ENCODE measurements at places on chromosomes 12 and 14.

DNA sequence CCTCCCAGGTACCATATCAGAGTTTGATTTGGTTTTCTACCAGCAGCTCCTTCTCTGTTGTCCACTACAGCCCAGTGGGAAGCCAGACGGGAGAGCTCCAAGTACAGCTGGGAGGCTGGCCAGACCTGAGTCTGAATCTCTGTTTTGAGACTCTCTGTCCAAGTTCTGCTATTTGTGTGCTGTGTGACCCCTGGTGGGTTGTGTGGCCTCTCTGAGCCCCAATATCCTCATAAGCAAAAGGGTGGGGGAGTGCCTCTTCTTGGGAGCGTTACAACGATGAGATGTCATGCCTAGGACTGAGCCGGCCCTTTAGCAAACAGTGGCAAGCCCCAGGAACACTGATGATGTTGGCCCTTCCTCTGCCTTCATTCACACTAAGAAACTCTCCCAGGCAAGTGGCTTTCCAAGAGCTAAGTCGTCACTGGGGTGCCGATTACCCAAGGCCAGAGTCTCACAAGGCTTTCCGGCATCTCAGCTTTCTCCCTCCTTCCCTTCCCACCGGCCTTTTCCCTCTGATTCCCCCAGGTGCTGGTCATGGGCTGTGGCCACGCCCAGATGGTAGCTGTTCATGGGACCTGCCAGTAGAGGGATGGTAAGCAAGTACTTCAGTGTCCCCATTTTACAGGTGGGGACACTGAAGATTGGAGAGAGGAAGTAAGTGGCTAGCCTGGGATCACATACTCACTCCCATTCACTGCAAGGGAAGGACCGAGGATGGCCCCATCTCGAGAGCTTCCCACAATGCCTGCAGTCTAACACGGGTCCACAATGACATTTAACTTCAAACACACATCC, 47.7 kb downstream of the BCL11B start:
- DNase-seq, result no peak

- DNase-seq, result no peak
Measured at GRCh38 chr12:56087220-56087619, 7.3 kb downstream of the ERBB3 start.

- DNase-seq, result no peak
Measured at GRCh38 chr14:39582028-39582654, 149.9 kb upstream of the FBXO33 start.

- no peak for DNase-seq
Measured at GRCh38 chr14:38951451-38951850, 151.6 kb downstream of the SEC23A start.

DNA sequence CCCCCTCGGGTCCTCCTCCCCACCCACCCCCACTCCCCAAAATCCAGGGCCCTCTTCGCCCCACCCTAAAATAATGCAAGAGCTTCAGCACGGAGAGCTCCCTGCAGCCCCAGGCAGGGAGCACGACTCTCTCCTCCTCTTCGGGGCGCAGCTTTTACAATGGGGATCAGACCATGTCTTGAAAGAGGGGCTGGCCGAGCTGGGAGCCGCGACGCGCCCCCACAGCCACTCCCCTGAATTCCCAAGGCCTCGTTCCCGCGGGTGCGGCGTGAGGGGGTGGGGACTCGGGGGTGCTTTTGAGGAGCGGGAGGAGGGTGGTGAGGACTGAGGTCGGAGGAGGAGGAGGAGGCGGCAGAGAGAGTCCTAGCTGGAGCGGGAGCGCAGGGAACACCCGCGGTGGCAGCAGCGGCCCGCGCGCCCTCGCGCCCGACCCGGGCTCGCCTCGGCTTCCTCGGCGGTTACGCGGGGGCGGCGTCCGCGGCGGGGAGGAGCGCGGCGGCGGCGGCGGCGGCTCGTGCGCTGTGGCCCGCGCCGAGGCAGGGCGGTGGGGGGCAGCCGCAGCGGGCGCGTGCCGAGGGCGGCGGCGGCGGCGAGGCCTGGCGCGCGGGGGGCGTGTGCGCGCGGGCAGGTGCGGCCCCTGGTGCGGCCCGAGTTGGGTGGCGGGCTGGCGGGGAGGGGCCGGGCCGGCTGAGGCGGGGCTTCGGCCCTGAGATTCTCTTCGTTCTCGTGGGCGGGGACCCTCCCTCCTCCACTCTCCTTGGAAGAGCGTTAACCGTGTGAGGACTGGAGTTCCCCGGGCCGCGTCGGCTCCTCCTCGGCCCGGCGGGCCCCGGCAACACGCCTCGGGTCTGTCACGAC, at the start of gene ANKS1B:
TSS of gene ANKS1B (minus strand) at position 666 of the 858 bp plus-strand sequence. CDS start 699 bp downstream, outside the sequence.
- no peak for DNase-seq

- DNase-seq, result no peak
Measured at GRCh38 chr12:3090240-3091037, 13.3 kb downstream of the TSPAN9 start.

DNA sequence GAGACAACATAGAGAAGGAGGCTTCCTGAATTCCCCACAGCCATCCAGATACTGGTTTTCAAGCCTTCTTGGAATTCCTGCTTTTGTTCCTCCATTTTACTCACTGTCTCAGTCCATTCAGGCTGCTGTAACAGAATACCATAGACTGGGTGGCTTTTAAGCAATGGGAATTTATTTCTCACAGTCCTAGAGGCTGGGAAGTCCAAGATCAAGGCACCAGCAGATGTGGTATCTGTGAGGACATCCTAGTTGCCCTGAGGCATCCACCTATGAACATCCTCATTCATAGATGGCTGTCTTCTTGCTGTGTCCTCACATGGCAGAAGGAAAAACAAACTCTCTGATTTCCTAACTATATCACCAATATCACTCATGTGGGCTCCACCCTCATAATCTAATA, 374.9 kb downstream of the FUT8 start:
- no peak for DNase-seq

- no peak for DNase-seq
Measured at GRCh38 chr12:80178846-80179245, 79.5 kb downstream of the OTOGL start.

- DNase-seq, result no peak
Measured at GRCh38 chr14:54699735-54700134, 132.8 kb downstream of the SAMD4A start.

- no peak for DNase-seq
Measured at GRCh38 chr12:27616356-27617142, 79.7 kb upstream of the REP15 start.

DNA sequence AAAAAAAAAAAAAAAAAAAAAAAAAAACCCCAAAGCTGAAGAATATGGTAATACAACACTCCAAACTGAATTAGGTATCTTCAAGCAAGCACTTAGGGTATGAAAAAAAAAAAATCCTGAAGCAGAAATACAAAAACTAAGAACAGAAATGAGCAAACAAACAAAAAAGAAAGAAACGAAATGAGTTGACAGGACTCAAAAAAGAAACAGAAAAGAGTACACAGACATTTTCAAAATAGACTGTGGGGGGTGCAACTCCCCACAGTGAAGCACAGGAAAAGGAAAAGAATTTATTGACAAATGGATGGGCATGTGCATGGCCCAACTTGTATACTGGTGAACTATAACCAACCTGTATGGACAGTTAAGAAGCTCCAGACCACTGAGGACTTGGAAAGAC, 24.6 kb downstream of the RPS6KA5 start:
- DNase-seq, result no peak

DNA sequence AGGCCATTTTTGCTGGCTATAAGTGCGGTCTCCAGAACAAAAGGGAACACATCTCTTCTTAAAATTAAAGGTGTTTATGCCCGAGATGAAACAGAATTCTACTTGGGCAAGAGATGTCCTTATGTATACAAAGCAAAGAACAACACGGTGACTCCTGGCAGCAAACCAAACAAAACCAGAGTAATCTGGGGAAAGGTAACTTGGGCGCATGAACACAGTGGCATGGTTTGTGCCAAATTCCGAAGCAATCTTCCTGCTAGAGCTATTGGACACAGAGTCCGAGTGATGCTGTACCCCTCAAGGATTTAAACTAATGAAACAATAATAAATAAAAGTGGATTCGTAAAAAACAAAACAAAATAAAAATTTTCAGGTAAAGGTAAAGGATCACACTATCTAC, 33.4 kb downstream of the PKP2 start:
- DNase-seq, result no peak

DNA sequence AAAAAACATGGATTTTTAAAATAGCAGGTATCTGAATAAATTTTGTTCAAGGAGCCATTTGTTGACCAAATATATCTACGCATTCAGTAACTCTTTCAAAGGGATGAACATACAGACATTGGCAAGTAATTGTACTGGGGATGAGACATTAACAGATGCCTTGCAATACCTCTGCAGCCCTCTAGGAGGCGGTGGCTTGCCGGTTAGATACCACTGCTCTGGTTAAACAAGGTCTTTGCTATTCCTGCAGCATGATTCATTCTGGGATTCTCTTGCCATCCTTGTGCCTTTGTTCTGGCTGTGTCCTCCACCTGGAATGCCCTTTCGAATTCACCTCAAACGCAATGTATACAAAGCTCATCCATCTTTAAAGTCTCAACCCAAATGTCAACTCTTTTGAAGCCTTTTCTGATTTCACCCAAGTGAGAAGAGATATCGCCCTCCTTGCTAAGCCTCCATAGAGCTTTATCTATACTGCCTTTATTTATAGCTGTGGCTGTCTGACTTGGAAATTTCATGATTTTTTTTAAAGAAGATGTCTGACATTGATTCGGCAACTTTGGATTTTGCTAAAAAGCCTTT, 131.0 kb upstream of the SRRM4 start:
- no peak for DNase-seq

DNA sequence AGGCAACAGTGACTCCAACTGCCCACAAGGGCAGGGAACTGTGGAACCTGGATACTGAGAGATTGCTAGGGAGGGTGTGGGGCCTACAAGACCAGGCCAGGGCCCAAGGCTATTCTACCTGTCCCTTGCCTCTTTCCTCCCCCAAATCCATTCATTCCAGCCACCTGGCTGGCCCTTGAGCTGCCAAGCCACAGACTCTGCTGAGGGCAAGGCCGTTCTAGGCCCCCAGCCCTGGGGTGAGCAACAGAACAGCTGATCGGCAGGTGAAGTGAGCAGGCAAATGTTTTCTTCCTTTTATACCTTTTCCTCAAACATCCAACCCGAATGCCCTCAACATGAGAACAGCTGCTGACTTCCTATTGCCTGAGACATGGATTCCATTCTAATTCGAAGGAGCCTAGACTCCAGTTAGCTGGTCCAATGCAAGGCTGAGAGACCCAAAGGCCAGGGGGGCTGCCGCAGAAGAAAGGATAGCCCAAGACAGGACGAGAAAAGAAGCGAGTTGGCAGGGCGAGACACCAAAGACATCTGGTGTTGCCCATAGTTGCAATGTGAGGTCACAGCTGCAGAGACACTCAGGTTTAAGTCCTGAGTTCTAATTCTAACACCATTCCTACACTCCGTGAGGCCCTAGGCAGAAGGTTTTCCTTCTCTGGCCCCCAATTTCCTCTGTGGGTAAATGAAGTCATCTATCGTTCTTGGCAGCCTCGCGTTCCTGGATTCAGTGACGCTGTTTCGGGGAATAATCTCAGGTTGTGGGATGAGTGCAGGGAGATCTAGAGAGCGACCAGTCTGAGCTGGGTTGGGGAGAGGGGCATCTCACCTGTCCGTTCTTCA, 1.7 kb downstream of the C1QL4 start:
- DNase-seq, result no peak

DNA sequence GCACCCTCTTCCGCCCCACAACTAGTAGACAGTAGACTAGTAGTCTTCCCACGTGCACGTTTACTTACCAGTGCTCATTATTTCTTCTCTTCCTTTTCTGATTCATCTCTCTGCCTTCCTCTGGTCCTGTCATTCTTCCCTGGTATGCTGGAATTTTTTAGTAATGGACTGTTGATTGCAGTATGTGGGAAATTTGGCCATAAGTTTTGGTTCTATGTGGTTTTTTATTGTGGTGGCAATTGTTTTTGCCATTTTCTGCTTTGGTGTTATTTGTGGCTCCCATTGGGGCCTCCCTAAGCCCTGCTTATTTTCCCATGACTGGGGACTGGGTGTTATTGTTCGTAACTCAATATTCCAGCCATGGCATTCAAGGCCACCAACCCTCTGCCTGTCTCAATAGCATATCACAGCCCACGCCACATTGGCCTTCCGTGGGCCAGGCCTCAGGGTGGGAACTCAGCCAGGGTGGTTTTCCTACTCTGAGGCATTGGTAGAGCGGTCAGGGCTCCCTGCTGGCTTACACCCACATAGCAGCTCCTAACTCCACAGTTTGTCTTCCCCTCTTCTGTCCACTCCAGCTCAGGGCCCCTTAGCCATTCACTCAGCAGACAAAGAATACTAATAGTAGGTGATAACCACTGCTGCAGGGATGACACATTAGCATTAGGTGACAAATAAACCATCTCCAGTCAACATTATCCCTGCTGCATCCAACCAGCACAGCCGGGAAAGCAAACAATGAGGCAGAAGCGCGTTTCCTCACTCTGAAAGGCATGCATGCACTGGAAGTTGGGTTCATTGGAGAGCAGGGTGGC, 321.5 kb downstream of the CACNA1C start:
- DNase-seq, result no peak

- no peak for DNase-seq
Measured at GRCh38 chr12:41162461-41162860, 25.7 kb upstream of the PDZRN4 start.

DNA sequence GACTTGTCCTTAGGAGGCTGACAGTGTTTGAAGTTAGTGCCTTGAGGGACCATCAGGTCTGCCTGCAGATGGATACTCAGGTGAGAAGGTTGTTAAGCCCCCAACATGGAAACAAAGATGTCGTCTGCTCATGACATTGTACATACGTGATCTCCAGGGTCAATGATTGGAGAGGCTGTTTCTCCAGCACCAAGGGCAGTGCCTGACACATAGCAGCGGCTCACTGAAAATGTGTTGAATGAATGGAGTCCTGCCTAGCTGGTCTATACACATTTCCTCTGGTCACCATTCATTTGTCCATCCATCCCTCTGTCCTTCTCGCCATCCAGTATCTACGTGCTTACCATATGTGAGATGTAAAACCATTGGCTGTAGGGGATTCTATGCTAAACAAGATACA, 7.1 kb downstream of the CCDC177 start:
- DNase-seq, result no peak

DNA sequence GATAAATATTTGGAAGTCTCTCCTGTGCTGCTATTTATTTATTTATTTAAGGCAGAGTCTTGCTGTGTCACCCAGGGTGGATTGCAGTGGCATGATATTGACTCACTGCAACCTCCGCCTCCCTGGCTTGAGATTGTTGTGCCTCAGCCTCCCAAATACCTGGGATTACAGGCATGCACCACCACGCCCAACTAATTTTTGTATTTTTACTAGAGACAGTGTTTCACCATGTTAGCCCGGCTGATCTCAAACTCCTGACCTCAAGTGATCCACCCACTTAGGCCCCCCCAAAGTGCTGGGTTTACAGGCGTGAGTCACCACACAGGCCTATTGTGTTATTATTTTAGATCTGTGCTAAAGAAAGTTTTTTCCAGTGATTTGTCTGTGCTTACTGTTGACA, 225.2 kb downstream of the CCER1 start:
- DNase-seq, result no peak

- DNase-seq, result no peak
Measured at GRCh38 chr14:33560718-33561431, 390.0 kb downstream of the EGLN3 start.

Data from GF-D8 (cell line).